ENCODE measurements at places on chromosomes 7 and 10. TPM values are rescaled to one million over a fixed set of nuclear protein-coding genes. Genes with fewer than 3 reads are reported as not detected.

SLC39A12 gene
- total RNA-seq: not detected

MINDY4 gene
- total RNA-seq: 5.3 TPM

CNPY1 gene
- total RNA-seq: not detected

WNT8B gene
- 0.07 TPM for total RNA-seq

SAP25 gene
- total RNA-seq: 0.62 TPM

OR2A1 gene
- total RNA-seq: not detected

SORCS1 gene
- 2.1 TPM for total RNA-seq

UCMA gene
- total RNA-seq: not detected

CRPPA gene
- total RNA-seq: 1.4 TPM

All from kidney epithelial cell (primary cell).